ENCODE measurements at places on chromosomes 6 and 20.

DNA sequence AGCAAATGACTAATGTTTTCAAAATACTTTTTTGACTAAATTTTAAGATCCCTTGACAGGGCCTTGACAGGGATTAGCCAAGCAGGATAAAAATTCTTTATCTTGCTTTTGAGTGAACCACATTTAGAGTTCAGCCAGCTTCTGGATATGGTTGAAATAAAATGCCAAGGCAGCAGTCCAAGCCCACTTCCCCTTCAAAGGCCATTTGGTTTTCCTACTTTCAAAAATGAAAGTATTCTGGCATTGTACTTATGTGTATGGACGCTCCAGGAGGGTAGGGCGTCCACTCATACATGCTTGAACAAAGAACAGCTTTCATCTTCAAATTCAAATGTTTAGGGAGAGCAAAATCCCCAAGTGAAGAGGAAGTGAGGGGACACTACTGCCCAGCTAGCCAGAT lies 82.3 kb upstream of the BCLAF1 start:
- no peak for DNase-seq

DNA sequence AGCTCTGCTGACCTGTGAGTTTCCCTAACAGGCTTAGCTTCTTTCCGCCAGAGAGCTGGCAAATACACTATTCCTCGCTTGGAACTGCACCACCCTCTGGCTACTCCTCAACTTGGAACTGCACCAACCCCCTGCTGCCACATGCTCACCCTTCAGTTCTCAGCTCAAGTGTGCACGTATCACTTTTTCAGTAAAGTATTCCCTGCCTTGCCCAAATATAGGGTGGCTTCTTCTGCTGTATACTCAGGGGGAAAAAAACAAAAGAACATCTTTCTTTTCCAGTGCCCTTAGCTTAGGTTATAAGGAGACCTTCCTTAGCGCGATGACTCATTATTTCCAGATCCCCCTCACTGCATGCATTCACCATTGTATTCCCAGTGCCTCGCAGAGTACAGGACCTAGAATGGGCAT lies 21.2 kb downstream of the GNAS-AS1 start:
- DNase-seq, result no peak

GRCh38 chr6:155188707-155189496 lies 74.9 kb upstream of the CLDN20 start:
- DNase-seq, result no peak

DNA sequence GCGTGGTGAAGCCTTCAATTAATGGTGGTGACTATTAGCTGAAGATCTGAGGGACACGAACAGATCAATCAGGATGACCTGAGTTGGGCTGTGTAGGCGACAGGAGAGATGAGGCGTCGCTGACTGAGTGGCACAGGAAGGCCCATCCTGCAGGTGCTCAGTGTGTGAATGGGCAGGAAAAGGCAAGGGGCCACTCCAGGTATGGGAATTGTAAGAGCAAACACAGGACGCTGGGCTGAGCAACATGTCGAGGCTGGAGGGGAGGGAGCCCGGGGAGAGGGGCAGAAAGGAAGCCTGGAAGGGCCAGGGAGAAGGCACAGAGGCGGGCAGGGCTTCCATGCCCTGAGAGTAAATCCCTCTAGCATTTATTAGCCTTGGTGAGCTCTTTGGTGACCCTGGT lies 151.0 kb downstream of the VEGFA start:
- DNase-seq, result no peak

DNA sequence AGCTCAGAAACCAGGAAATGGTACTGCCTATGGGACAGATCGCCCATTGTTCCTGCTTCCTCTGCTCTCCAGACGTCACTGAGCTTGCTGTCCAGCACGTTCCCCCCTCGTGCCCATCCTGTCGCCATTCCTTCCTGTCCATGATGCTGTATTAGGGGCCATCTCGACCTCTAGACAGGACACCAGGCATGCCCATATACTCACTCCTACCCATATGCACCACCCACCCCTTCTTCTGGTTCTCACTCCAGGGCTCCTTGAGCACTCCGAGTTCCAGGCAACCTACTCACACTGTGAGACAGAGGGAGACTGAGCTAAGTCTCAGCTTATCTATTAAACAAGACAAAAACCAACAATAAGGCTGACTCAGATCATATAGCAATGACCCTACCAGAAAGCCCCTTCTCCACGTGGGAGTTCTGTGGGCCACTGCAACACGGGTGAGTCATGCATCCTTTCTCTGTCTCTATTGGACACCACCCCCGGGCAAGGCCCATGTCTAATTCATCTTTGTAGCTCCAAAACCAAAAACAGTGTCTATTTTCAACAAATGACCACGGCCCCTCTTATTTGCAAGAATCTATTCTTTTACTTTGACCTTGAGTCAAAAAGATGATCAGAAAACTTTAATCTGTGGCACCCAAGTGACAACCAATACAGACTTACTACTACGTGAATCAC lies 65.7 kb downstream of the PSMG4 start:
- DNase-seq, result no peak

GRCh38 chr6:122817358-122817757 lies 28.3 kb downstream of the SMPDL3A start:
- DNase-seq, result no peak

GRCh38 chr20:5822569-5822968 lies 72.4 kb downstream of the SHLD1 start:
- no peak for DNase-seq

DNA sequence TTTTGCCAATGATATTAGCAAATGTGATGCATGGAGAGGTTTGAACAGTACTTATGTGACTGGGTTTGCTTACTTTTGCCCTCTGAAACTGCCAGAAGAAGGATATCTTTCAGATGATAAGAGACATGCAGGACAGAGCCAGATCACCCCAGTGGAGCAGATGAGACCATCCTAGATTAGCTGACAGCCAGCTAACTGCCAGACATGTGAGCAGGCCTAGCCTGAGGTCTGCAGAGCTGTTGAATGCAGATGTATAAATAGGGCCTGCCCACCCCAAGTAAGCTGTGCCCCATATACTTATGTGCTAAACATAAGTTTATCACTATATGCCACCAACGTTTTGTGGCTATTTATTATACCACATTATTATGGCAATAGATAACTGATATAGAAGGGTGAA lies 5.9 kb downstream of the ZSCAN31 start:
- no peak for DNase-seq

DNA sequence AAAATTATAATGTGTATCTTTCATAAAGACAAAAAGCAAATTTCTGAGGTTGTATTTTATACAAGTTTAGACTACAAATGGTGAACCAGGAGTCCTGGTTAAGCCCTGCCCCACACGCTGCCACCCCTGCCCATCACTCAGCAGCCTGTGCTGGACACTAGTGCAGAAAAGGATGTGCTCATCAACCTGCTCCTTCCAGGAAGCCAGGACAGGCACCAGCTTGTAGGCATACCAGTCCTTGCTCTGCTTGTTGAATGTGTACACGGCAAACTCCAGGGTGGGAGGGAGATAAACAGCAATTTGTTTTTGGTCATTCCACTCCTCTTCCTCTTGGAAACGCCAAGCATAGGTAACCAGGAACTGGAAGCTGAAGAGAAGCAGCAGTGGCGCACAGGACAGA lies 18.1 kb downstream of the CST9L start:
- DNase-seq, result no peak

DNA sequence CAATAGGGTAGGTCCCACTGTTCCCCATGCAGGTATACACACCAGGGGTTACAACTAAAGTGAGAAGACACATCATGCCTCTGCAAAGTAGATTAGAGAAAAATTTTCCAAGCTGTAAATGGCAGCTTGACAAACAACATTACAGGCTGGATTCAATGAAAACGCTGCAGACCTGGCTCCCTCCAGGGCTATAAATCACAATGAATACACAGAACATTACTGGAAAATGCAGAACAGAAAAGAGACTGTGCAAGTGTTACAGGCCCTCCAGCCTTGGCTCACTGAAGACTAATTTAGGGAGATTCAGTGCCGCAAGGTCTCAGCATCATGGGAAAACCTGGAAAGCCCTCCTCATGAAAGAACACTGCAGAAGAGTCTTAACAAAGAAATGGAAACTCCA lies 207.8 kb downstream of the KHDC1L start:
- no peak for DNase-seq

DNA sequence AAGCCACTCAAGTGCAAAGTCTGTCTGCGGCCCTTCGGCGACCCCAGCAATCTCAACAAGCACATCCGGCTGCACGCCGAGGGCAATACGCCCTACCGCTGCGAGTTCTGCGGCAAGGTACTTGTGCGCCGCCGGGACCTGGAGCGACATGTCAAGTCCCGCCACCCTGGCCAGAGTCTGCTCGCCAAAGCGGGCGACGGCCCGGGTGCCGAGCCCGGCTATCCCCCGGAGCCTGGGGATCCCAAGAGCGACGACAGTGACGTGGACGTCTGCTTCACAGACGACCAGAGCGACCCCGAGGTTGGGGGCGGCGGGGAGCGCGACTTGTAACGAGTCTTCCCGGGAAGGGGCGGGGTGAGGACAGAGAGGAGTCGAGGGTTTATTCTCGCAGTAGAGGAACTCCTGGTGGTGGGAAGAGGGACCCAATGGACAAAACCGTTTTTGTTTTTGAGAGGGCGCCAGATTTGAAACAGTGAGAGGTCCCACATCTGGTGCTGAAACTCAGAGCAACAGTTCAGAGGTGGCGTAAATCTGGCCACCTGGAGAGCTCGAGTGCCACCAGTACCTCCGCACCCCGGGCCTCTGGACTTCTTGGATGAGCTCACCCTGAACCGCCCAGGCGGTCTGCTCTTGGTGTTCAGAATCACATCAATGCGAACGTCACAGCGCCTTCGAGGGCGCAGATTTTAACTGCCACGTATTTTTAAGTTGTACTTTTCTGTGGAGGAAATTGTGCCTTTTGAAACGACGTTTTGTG lies 8.0 kb downstream of the PRDM13 start:
- no peak for DNase-seq

GRCh38 chr6:36066817-36067216 lies 39.2 kb downstream of the MAPK14 start:
- DNase-seq, result no peak

DNA sequence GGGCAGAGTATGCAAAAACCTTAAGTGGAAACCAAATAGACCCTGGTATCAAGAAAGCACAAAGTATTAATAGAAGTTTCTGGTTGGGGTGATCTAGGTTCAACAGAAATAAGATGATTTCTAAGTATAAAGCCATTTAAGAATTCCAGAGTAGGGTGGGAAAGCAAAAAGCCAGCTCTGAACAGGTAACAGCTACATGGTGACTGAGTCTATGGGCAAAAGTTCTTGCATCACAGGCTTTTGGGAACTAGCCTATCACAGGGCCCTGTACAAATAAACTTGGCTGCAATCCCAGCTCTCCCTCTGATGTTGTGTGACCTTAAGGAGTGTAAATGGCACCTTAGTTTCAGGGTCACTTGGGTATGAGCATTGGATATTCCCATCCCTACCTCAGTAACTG lies 5.5 kb downstream of the TCF19 start:
- DNase-seq, result no peak

DNA sequence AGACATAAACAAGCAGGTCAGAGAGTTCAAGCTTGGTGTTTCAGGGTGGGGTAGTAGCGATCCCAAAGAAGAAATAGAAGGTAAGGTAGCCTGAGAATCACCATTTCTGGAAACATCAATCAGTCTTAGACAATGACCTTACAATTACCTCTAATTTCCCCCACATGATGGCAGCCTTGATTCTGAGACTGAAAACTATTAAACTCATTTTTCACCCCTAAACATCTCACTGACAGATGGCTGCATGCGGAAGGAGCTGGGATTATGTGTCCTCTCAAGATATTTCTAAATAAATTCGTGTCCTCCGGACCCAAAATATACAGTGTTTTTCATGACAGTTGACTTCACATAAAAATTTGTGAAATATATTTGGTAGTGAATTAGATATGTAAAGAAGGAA lies 61.0 kb downstream of the KIF6 start:
- no peak for DNase-seq

- DNase-seq, result no peak
Measured at GRCh38 chr6:155327326-155328073, 13.2 kb upstream of the TFB1M start.

- DNase-seq, result no peak
Measured at GRCh38 chr6:54846243-54846856, at the start of gene FAM83B. Gene FAM83B, plus strand, starts transcription at chr6:54846771. Its CDS starts 23,476 bp downstream, at chr6:54870247.

DNA sequence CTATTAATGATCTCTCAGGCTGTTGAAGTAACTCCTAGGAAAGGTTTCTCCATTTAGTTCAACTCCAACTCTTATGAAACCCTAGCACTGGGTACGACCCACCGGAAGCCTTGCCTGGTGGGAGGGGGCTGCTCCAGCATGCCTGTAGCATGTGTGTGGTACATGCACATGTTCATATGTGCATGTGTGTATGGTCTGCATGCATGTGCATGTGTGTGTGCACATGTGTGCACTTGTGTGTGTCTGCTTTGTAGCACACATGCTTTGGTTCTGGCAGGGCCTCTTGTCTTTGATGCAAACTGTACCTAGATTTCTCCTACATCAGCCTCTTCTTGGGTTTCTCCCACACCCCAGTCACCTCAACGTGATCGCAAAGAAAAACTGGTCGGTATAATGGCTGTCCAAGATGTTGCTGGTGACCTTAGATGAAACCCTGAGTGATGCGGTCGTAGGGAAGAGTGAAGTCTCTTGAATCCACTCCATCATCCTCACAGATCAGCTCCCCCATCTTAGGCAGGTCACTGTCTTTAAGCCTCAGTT lies 193.5 kb downstream of the MYLK4 start:
- DNase-seq, result no peak

GRCh38 chr6:11414176-11414963 lies 123.2 kb upstream of the TMEM170B start:
- no peak for DNase-seq

DNA sequence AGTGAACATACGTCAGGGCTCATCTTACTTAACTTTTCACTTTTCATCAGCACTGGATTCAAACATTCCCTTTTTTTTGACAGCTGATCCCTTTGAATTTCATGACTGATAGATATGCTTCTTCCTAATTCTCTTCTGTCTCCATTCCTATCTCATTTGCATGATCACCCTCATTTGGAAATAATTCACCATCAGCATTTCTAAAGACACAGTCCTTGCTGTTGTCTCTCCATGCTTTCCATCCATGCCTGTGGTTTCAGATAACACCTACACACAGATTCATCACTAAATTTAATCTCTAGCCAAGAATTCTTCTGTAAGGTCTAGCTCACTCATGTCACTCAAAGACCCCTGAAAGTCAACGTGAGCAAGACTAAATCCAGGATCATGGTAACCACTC lies 228.4 kb upstream of the BTBD3 start:
- no peak for DNase-seq

DNA sequence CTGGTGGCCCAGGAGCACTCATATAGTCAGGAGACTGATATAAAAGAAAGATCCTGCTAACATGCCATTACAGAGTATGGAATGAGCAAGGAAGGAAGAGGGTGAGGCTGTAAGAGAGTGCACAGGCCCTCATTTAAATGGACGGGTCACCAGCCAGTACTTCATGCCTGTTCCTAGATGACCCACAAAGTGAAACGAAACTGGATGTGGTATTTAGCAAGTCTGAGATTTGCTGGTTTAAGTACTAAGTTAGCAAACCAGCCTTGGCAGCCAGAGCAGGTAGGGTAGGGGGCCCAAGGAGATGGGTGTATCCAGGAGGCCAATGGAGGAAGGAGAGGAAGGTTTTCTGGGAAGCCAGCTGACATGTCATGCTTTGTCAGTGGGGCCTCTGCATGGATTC lies 15.9 kb downstream of the NT5E start:
- DNase-seq, result no peak

Measured in activated B cell treated with CpG ODN at 0.5 μM for 24 hours (primary cell).